ENCODE measurements at places on chromosomes 2 and 18.

GRCh38 chr2:125643128-125643527 is 1012.8 kb upstream of the GYPC start:
- DNase-seq = no peak

- DNase-seq = peak; percentile 41
Observed at GRCh38 chr2:137865954-137866540, 98.2 kb upstream of the HNMT start.

DNA sequence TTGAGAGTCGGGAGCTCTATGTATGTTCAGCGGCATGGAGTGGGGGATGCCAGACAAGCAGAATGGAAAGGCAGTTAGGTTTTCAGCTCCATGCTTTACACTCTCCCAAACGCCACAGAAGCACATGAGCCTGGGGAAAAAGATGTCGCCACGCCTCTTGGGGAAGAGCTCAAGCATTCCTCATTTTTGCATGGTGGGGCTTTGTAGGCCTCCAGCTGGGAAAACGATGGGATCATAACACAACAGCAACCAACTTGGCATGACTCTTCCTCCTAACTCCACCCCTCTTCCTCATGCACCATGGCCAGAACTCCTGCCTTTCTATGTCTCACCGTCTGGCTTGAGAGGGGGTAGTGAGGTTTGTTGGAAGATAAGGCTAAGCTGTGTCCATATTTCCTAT is 102.6 kb downstream of the PAX3 start:
- DNase-seq = no peak

- no peak for DNase-seq
Observed at GRCh38 chr2:71005271-71006202, 10.9 kb upstream of the TEX261 start.

GRCh38 chr2:20622296-20622686 is 28.6 kb downstream of the HS1BP3 start:
- no peak for DNase-seq

DNA sequence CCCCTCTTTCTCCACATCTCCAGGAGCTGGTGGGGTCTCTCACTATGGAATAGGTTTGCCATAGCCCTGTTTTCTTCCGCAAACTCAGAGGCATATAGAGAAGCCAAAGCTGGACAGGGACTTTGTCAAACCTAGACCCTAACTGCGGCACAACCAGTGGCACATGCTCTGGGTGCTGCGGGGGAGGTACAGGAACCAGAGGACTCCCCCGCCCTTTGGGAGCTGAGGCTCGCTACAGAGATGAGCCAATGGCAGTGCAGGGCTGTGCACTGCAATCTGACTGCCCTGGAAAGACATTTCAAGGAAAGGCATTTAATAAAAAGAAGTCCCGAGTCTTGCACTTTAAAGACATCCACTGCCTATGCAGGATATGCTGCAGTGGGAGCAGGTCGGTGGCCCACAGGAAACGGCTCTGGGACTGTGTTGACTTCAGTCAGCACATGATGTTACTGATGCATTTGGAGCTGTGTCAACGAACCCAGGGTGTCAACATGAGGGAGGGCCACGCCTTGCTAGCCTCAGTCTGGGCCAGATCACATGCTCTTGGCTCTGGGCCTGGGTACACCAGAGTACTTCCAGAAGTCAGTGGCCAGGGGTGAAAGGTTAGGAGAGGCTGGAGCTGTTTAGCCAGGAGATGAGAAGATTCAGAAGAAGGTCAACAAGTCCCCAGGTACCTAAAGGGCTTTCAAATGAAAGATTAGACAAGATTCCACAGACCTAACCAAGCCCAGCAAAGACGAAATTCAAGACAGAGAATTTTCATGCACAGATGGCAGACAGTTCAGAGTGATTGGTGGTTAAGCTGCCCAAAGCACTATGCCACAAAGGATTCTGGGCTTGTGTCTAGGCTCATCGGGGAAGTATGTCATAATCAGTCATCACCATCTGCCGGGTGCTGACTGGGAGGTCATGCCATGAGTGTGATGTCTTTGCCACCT is 8.2 kb downstream of the SLC35F6 start:
- peak; percentile 21 for DNase-seq

- DNase-seq = no peak
Observed at GRCh38 chr2:143934626-143935481, 585.1 kb downstream of the ZEB2 start.

GRCh38 chr2:102620332-102620731 is 979 bp downstream of the SLC9A2 start:
- DNase-seq = no peak

DNA sequence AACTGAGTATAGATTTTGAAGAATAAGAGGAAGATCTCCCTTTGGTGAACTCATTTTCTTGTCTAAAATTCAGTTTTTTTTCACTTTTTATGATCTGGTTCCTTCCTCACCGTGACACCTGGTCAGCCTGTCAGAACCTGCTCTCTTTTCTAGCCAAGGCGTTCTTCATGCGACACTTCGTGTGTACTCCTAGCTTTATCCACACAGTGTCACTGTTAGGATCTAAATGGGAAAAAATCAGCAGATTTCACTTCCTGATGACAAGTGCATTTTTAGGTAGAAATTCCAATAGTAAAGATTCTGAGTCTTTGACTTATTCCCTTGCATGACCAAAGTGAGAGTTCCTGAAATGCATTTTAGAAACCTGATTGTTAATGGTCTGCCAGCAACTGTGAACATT is 89.8 kb downstream of the KLHL14 start:
- no peak for DNase-seq
